Stomach (tissue), 19 donors: ENCODE measurements at places on chromosomes 12 and 14.

DNA sequence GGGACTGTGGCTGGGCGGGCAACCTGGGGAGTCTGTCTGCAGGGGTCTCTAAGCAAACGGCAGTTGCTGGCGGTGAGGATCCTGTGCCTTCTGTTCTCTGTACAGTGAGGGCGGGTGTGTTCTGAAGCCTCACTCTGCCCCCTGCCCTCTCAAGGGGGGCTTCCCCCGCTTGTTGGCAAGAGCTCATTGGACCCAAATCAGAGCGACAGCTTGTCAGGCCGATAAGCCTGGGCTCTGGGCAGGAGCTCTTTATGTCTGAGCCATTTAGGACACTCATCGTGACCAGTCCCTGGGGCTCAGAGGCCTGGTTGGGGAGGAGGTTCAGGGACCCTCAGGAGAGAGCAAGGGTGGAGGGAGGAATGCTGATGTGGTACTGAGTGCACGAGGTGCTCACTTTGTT, 136.0 kb downstream of the TSPAN9 start:
- H3K4me3 ChIP-seq: no peak overlapping the region
- H3K36me3 ChIP-seq: peaks cover 5% of the 10 kb centered on the region
- no peak overlapping the region for H3K27ac ChIP-seq
- H3K4me1 ChIP-seq: no peaks in the 10 kb centered on the region
- no peak for DNase-seq

- H3K4me1 ChIP-seq: no peaks in the 10 kb centered on the region
- no peaks in the 10 kb centered on the region for H3K27me3 ChIP-seq
- no peak overlapping the region for H3K4me3 ChIP-seq
- no peak overlapping the region for H3K27ac ChIP-seq
- no peaks in the 10 kb centered on the region for H3K36me3 ChIP-seq
Measured at GRCh38 chr12:68007033-68007432, 17.8 kb downstream of the IFNG-AS1 start.

GRCh38 chr12:109618082-109618481, 44.5 kb downstream of the MVK start:
- peaks cover 28% of the 10 kb centered on the region for H3K27me3 ChIP-seq
- no peaks in the 10 kb centered on the region for H3K36me3 ChIP-seq
- H3K4me1 ChIP-seq: no peaks in the 10 kb centered on the region
- DNase-seq: no peak
- no peak overlapping the region for H3K27ac ChIP-seq

GRCh38 chr12:116009805-116010204, 267.7 kb downstream of the MED13L start:
- no peak overlapping the region for H3K4me3 ChIP-seq
- no peaks in the 10 kb centered on the region for H3K27me3 ChIP-seq
- no peak for DNase-seq
- H3K36me3 ChIP-seq: peaks cover 95% of the 10 kb centered on the region
- H3K27ac ChIP-seq: no peak overlapping the region
- no peaks in the 10 kb centered on the region for H3K4me1 ChIP-seq
